ENCODE measurements at places on chromosomes 16 and 17.

DNA sequence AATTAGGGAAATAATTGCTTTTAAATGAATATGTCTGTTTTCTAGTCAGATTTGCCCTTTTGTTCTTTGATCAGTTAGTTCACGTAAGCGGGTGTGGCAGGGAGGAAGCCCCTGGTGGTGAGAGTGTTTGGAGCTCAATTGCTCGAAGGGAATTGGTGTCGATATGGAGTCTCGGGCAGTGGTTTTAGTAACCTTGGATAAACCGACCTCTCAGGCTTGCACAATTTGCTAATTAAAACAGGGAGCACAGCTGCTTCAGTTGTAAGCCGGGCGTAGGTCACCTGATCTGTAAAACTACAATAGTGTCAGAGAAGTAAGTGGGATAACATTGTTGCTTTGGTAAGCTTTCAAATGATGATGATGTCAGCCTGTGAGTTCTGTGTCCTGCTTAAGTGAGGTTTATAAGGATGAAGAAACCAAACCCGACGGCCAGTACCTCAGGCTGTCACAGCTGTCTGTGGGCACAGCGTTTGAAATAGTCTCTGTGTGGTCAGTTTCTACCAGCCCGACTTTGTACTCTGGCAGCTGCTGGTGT lies 2.9 kb downstream of the ZNF750 start:
- H3K4me1 ChIP-seq = no peaks in the 10 kb centered on the region
- H3K36me3 ChIP-seq = peaks cover 4% of the 10 kb centered on the region
- DNase-seq = no peak
- no peak overlapping the region for H3K4me3 ChIP-seq
- no peak overlapping the region for H3K27ac ChIP-seq

- no peaks in the 10 kb centered on the region for H3K27me3 ChIP-seq
- H3K4me1 ChIP-seq = peaks cover 32% of the 10 kb centered on the region
- peaks cover 6% of the 10 kb centered on the region for H3K36me3 ChIP-seq
- no peak for DNase-seq
These were observed 1.5 kb downstream of the TNFSF12 start for GRCh38 chr17:7550344-7550743.

- H3K36me3 ChIP-seq = no peaks in the 10 kb centered on the region
- H3K27ac ChIP-seq = no peak overlapping the region
- H3K4me3 ChIP-seq = no peak overlapping the region
- no peaks in the 10 kb centered on the region for H3K4me1 ChIP-seq
These were observed 35.9 kb downstream of the SLC6A4 start for GRCh38 chr17:30199600-30199999.

- H3K27ac ChIP-seq = no peak overlapping the region
- no peaks in the 10 kb centered on the region for H3K4me1 ChIP-seq
- no peaks in the 10 kb centered on the region for H3K36me3 ChIP-seq
- H3K4me3 ChIP-seq = no peak overlapping the region
- H3K27me3 ChIP-seq = no peaks in the 10 kb centered on the region
- no peak for DNase-seq
These were observed 90.0 kb downstream of the CFDP1 start for GRCh38 chr16:75343286-75343685.

- H3K27ac ChIP-seq = no peak overlapping the region
- peaks cover 2% of the 10 kb centered on the region for H3K4me1 ChIP-seq
- H3K27me3 ChIP-seq = no peaks in the 10 kb centered on the region
- H3K4me3 ChIP-seq = no peak overlapping the region
- H3K36me3 ChIP-seq = no peaks in the 10 kb centered on the region
These were observed 22.3 kb upstream of the MPRIP start for GRCh38 chr17:17019891-17020456.

GRCh38 chr17:29291163-29291752 lies 2.7 kb downstream of the NUFIP2 start:
- peaks cover 29% of the 10 kb centered on the region for H3K36me3 ChIP-seq
- peak overlapping the region; percentile 65 for H3K4me3 ChIP-seq
- H3K27me3 ChIP-seq = no peaks in the 10 kb centered on the region
- no peak for DNase-seq
- H3K4me1 ChIP-seq = peaks cover 44% of the 10 kb centered on the region

DNA sequence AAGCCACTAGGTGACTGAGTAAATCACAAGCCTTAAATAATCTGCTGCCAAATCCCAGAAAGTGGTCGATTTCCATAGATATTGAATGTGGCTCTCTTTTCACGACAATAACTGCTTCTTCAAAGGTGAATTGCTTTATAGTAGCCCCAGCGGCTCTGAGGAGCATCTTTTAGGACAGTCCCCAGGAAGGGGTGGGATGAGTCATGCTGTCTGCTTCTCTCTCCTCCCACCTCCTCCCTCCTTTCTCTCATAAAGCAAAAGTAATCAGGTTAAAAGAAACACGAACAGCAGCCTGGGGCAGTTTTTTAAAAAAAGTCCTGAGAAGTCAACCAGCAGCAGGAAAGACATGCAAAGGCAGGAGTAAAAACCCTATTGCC lies 1.8 kb downstream of the KIAA0513 start:
- peaks cover 4% of the 10 kb centered on the region for H3K36me3 ChIP-seq
- H3K4me1 ChIP-seq = peaks cover 34% of the 10 kb centered on the region
- H3K4me3 ChIP-seq = no peak overlapping the region
- DNase-seq = peak; percentile 28
- H3K27ac ChIP-seq = peak overlapping the region; percentile 47
